Muscle of back (tissue), 13 donors: ENCODE measurements at places on chromosomes 3 and 15.

DNA sequence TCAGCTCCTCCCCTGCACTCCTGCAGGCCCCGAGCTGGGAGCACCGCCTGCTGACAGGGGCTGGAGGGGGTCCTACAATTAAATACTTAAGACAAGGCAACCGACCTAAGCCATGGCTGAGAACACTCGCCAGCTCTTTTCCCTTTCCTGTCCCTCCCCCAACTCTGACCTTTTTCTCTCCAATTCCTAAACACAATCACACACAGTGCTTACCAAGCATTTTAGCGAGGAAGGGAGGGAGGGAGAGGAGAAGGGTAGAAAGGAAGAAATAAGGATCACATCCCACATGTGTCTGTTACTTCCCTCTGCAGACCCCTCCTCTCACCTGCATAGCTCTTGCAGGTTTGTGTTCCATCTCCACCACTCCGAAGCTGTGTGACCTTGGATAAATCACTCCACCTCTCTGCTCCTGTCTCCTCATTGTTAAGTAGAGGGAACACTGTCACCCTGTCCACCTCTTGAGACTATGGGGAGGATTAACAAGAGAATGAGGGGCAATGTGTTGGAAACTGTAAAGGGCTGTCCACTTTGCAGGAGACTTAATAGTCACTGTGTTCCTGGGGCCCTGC is 63.6 kb downstream of the CYP11A1 start:
- no peak for DNase-seq

GRCh38 chr15:101359365-101359947 is 64.4 kb upstream of the SNRPA1 start:
- no peak for DNase-seq

- DNase-seq = peak; percentile 46
These were observed 440.9 kb downstream of the FOXP1 start for GRCh38 chr3:71142441-71143161.

GRCh38 chr3:128867200-128868125 is 12.0 kb upstream of the ACAD9 start:
- no peak for DNase-seq

DNA sequence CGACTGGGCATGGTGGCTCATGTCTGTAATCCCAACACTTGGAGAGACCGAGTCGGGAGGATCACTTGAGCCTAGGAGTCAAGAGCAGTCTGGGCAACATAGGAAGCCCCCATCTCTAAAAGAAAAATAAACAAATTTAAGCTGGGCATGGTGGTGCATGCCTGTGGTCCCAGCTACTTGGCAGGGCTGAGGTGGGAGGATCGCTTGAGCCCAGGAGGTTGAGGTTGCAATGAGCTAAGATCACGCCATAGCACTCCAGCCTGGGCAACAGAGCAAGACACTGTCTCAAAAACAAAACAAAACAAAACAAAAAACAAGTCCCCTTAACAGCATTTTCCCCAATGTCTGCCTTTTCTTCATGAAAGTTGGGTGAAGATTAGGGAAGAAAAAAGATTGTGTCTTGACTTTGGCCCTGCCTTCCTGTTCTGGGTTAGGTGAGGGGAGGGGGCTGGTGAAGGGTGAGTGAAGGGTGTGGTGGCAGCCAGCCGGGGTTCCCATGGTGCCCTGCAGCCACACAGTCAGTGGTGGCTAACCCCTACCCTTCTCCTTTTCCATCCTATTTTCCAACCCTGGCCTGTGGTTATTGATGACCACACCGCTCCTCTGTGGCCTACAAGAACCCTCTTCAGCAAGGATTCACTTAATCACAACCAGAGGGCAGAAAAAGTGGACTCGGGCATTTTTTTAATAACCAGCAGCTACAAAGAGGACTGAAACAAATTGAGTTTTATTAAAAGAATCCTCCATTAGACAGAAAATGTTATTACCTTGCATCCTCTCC is 28.4 kb upstream of the SMAD3 start:
- DNase-seq = no peak

DNA sequence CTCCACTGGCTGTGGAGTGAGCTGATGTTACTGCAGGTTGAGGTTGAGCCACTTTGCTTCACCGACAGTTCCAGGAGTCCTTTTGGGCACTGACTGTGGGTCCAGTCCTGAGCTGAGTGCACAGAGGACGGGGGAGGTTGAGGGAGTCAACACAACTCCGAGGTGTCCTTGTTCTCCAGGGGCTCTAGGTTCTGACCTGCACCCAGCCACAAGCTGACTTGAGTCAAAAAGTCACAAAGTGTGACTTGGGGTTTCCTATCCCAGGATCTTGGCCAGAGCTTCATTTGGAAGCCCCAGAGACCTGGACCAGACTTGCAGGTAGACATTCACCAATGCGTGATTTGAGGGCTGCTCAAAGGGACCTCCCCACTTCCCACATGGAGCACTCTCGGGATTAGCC is 95.0 kb downstream of the FAM43A start:
- no peak for DNase-seq

GRCh38 chr15:76146812-76147211 is 87.0 kb downstream of the TMEM266 start:
- no peak for DNase-seq

DNA sequence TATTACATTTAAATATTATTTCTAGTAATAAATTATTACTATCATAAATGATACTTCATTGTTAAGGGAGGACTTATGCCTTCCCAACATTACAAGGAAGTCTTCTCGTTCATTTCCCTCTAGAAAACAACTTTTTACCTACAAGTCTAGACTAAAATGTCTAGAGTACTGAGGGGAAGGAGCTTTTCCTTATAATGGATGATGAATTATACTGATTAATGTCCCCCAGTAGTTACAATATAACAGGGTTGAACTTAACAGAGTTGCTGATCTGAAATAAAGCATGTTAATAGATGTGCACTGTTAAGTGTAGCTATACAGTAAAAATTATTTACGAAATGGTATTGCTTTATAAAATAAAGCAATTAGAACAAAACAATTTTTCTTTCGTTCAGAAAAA is 2.7 kb upstream of the MNS1 start:
- no peak for DNase-seq

- no peak for DNase-seq
These were observed 9.5 kb downstream of the EPB42 start for GRCh38 chr15:43211224-43211735.

DNA sequence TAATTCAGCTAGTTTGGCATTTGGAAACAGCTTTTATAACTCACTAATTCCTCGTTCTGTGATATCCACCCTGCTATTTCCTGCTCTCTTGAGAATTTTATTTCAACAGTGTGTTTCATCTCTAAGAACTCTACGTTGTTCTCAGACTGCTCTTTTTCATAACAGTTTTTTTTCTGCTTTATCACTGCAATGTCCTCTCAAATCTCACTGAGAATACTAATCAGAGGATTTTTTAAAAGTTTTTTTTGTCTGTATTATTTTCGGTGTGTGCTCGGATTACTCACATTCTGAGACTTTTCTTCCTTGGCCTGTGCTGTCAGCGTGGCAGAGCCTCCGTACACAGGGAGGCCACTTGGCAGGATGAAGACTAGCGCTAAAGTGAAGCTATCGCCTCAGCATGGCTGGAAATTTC is 59.4 kb upstream of the NEO1 start:
- DNase-seq = peak; percentile 30

GRCh38 chr15:89105147-89105546 is 16.9 kb downstream of the ABHD2 start:
- peak; percentile 90 for DNase-seq

DNA sequence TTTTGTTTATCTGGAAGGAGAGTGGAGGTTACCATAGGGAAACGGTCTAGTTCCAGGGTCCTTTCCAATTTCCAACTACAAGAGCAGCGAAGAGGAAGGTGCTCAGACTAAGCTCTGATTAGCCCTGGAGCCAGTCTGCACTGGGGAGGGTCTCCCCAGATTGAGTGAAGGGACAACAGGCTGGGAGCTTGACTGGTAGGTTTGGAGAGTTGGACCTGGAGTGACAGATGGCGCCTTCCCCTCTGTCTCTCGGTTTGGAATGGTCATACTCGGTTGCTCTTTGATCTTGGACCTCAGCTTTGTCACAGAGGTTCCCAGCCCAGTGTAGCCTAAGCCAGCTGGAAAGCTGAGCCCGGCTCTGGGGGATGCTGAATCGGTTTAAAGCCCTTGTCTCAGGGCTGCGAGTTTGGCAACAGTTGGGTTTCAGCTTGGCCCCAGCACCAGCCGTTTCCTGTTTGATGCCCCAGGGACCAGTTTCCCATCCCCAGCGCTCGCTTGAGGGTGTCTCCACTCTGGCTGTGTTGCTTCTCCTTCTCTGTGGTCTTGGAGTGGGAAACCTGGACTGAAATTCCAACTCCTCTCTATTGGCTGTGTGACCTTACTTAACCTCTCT is 53.1 kb upstream of the ULK4 start:
- DNase-seq = no peak

GRCh38 chr3:30641416-30642251 is 35.2 kb downstream of the TGFBR2 start:
- no peak for DNase-seq

DNA sequence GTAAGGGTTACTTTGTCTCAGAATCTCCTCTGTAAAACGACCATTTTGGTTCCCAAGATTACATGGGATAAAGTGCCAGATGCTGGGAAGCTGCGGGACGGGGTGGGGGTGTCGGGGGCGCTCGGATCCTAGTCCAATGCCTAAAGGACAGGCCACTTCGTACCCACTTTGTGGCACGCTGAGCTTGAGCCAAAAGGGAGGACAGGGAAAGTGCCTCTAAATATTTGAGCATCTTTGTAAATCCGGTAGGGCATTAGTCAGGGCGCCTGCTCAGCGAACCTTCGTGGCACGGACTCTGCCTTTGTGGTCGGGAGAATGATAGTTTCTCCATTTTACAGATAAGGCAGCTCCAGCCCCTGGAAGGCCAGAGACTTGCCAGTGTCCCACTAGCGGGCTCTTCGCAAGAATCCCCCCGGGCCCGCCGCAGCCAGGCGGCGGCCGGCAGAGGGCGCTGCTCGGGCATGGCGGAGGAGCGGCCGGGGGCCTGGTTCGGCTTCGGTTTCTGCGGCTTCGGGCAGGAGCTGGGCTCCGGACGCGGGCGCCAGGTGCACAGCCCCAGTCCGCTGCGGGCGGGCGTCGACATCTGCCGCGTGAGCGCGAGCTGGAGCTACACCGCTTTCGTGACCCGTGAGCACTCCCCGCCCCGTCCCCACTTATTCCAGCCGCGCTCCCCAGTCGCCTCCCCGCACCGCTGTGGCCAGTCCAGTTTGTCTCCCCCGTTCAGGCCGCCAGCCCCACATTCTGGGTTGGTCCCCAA is 1.8 kb downstream of the RCCD1 start:
- DNase-seq = peak; percentile 86

GRCh38 chr3:72682936-72683452 is 165.3 kb downstream of the SHQ1 start:
- DNase-seq = no peak

GRCh38 chr15:70166506-70167087 is 68.9 kb upstream of the TLE3 start:
- DNase-seq = no peak

GRCh38 chr3:175075269-175075668 is 216.1 kb downstream of the NAALADL2 start:
- no peak for DNase-seq

DNA sequence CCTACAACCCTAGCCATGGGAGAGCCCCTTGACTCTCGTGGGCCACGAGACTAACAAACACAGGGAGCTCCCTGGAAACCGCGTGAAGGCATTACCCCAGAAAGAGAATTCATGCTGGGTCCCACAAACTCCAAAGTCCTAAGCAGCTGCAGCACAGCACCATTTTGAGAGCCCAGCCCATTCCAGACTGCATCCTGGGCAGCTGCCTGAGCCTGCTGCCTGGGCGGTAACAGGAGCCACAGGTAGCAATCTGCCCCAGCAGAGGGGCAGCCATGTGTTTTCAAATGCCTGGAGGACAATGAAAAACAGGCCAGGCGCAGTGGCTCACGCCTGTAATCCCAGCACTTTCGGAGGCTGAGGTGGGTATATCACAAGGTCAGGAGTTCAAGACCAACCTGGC is 62.9 kb upstream of the TBC1D23 start:
- DNase-seq = no peak

DNA sequence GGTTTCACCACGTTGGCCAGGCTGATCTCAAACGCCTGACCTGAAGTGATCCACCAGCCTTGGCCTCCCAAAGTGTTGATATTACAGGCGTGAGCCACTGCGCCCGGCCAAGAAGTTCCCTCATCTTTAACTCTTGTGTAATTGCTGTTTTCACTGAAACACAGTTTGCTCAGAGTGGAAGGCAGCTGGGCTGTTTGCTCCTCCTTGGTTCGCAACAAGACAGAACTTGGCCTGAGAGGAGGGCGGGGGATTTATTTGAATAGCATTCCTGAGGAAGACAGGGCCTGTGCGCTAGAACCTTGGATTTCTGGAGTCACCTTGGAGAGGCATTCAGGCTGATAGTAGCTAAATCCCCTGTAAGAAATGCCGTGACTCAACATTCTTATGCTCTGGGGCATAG is 226.7 kb upstream of the MCTP2 start:
- no peak for DNase-seq

DNA sequence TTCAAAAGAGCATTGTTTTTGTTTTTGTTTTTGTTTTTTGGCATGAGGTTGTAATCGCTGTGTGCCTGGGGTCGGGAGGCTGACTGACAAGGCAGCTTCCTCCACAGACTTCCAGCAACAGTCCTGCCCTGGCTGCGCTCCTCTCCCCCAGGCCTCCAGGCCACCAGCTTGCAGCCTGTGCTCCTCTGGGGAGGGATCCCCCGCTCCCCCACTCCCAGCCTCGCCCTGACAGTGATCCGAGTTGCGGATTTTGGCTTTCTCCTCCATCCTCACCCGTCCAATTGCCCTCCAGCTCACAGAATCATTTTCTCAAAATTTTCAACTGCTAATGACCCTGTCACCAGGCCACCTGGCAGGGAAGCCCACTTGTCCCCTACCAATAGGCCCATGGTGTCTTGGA is 36.5 kb upstream of the PCSK6 start:
- no peak for DNase-seq

DNA sequence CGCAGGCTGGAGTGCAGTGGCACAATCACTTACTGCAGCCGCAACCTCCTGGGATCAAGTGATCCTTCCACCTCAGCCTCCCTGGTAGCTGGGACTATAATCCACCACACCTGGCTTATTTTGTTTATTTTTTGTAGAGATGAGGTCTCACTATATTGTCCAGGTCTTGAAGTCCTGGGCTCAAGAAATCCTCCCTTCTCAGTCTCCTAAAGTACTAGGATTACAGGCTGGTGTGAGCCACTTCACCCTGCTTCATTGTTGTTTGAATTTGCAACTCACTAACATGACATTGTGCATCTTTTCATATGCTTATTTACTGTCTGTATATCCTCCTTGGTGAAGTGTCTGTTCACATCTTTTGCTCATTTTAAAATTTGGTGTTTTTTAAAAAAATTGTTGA is 10.1 kb downstream of the PARP15 start:
- no peak for DNase-seq

DNA sequence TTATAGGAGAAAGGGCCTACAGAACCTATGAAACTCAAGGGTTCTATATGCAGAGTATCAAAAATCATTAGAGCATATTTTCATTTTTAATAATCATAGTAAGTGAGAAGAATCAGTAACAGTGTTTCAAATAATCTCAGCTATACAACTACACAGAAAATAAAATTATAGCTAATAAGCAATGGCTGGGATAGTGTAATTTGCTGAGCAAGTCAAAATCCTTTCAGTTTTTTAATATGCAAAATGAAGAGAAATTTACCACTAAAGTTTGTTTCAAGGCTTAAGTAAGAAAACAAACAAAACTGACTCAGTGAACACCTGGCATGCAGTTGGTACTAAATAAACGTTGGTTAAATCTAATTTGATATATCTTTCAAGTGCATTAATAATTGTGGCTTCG is 66.2 kb downstream of the EFL1 start:
- no peak for DNase-seq

- no peak for DNase-seq
These were observed 64.0 kb downstream of the KAT2B start for GRCh38 chr3:20104167-20104661.
